Stimulated activated CD4-positive, alpha-beta T cell treated with anti-CD3 and anti-CD28 coated beads, Interleukin-1b, Interleukin-23, amount 100 ng/mL, for 4 hours (primary cell): ENCODE measurements at places on chromosomes 3 and 15.

- no peak for DNase-seq
Measured at GRCh38 chr15:72195101-72195511, 2.5 kb downstream of the GRAMD2A start.

GRCh38 chr3:43180027-43180426 lies 74.1 kb upstream of the POMGNT2 start:
- no peak for DNase-seq

GRCh38 chr3:130093741-130094391 lies 12.2 kb downstream of the ALG1L2 start:
- DNase-seq, result no peak

- DNase-seq, result no peak
Measured at GRCh38 chr3:72041511-72041910, 256.6 kb upstream of the PROK2 start.

DNA sequence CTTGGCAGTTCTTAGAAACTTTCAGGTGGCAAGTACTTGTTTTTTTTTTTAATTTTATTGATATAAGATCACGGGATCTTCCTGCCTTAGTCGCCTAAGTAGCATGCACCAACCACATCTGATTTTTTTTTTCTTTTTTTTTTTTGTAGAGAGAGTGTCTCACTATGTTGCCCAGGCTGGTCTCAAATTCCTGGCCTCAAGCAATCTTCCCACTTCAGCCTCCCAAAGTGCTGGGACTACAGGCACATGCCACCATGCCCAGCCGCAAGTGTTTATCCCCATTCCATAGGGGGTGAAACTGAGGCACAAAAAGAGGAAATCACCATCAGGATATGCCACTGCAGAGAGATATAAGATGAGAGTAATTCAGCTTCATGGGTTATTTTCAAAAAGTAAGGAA lies 102.9 kb downstream of the IGF2BP2 start:
- DNase-seq, result no peak

- no peak for DNase-seq
Measured at GRCh38 chr3:101954361-101954760, 105.0 kb downstream of the NFKBIZ start.

- DNase-seq, result no peak
Measured at GRCh38 chr3:40306336-40306735, 3.2 kb upstream of the EIF1B start.

- no peak for DNase-seq
Measured at GRCh38 chr3:24305795-24306467, 188.7 kb downstream of the THRB start.

DNA sequence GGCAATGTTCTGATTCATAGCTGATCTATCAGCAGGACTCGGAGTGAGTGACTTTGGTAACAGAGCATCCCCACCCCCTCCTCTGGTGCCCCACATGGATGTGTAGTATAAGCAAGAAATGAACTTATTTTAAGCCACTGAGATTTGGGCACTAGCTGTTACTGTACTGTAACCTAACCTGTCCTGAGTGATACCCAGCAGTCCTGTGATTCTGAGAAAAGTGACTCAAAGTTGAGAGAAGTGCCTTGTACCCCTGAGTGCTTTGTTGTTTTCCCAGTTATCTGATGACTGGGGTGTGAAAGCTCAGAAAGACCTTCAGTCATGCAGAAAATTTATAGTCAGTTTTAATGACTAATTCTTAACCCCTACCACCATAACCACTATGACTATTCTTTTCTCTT lies 439.9 kb upstream of the RBMS3 start:
- DNase-seq, result no peak

DNA sequence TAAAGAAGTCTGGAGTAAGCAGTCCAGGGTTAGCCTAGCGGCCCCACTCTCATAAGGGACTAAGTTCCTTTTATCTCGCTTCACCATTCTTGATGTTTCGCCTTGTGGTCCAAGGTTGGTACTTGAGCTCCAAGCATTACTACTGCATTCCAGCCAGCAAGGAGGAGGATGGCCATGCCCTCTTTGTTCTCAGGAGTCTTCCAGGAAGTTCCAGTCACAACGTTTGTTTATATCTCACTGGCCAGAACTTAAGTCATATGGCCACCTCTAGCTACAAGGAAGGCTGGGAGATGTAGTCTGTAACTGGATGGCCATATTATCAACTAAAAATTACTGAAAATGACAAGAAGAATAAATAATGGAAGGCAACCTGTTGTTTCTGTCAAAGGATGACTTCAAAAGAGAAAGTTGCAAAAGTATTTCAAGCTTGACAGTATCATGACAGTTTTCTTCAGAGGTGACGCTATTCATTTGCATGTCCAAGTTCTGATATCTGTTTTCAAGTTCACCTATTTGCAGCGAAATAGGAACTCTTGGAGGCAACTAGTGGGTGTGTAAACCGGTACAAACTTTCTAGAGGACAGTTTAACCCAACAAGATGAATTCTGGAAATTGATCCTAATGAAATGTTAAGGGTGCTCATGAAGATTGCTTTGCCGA lies 118.6 kb downstream of the PGPEP1L start:
- no peak for DNase-seq

- no peak for DNase-seq
Measured at GRCh38 chr15:97791824-97792792, 168.4 kb upstream of the ARRDC4 start.

GRCh38 chr15:55587321-55588069 lies 650 bp downstream of the PYGO1 start:
- no peak for DNase-seq

GRCh38 chr3:58664611-58665010 lies 2.0 kb downstream of the FAM3D start:
- no peak for DNase-seq
